ENCODE measurements at places on chromosomes 3 and 15.

GRCh38 chr3:43998836-43999727 is 242.6 kb upstream of the TOPAZ1 start:
- DNase-seq, result peak; percentile 28

- DNase-seq, result no peak
Observed at GRCh38 chr15:59236394-59236793, 29.8 kb downstream of the LDHAL6B start.

DNA sequence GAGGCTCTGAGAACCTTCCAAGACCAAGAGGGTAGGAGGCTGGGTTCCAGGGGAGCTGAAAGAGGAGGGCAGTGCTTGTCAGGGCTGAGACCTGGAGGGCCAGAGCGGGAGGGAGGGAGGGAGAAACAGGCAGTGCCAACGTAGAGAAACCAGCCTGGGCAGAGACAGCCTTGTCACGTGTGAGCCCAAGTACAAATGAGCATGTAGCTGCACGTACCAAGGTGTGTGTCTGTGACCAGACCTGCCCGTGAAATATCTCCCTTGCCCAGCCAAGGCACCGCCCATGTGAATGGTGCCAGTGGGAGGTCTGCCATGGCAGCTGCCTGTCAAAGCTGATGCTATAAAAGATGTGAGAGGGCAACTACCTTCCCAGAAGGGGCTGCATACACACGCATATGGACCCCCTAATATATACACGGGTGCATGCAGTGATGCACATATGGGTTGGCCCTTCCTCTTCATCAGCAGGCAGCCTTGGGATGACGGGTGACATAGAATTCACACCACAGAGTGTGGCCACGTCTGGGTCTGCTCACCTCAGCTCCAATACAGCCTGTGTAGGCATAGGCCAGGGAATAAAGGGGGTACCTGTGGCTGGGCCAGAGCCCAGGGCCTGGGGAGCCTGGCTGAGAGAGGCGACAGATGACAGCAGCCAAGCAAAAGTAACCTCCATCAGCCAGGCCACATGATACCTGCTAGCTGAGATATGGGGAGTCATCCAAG is 7.8 kb upstream of the CTDSPL start:
- no peak for DNase-seq

- DNase-seq, result no peak
Observed at GRCh38 chr15:78192826-78193594, 41.4 kb downstream of the ACSBG1 start.

DNA sequence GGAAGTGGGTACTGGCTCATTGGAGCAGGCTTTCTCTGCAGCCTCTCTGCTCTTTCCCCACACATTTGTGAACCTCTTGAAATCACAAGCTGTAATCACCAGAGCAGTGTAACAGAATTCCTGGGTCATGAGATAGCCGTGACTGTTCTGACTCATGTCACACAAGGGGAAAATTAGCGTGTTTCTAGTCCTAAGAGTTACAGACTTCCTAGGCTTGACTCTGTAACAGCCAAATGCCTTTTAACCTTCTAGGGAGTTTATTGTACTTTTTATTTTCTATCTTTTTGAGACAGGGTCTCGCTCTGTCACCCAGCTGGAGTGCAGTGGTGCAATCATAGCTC is 54.7 kb upstream of the TRAK1 start:
- DNase-seq, result peak; percentile 82

DNA sequence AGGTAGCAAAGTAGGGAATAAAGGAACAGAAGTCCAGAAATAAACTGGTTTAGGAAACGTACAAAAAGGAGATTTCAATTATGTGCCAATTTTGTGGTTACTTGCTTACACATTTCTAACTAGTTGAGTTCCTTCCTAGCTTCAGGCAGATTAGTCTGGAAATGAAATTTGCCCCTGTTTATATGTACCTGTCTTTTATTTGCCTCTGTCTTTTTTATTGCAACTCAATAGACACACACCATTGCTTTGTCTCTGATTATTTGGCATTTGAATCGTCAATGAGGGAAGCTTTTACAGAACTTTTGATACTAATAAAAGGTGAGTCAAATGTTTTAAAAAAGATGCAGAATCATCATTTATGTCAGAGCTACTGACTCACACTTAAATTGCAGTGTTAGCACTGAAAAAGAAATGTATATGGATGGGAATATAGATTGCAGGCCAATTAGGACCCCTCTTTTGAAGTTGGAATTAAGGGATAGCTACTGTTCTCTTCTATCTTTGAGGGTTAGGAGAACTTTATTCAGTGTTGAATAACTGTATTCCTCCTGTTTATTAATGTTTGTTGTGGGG is 60.5 kb downstream of the TRAK1 start:
- DNase-seq, result no peak

DNA sequence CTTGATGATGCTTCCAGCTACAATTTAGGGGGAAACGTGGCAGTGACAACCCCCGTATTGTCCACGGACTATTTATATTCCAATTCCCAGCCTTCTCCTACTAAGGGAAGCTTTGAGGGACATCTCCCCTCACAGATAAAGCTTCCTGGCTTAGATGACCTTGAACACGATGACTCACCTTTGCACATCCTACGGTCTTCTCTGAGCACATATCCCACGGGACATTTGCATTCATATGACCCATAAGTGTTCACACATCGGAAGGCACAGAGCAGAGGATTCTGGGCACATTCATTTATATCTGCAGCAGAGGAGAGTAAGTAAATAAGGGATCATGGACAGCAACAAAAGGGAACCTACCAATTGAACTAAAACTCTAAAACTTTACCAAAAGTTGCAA is 101.5 kb downstream of the DUT start:
- no peak for DNase-seq

DNA sequence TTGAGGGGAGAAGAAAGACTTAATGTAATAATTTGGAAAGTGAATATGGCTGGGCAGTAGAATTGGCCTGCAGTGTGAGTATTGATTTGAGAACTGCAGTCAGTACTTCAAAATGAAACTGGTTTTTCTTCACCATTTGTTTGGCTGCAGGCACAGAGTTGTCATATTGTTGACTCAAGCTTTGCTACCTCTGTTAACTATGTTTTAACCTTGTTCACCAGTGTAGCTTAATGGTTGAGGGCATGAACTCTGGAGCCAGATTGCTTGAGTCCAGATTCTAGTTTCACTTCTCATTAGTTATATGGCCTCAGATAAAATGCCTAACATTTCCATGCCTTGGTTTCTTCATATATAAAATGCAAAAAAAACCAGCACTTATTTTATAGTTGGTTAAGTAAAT is 64.1 kb downstream of the CFAP44 start:
- no peak for DNase-seq

GRCh38 chr3:31768479-31769125 is 212.5 kb downstream of the OSBPL10 start:
- DNase-seq, result peak; percentile 65

DNA sequence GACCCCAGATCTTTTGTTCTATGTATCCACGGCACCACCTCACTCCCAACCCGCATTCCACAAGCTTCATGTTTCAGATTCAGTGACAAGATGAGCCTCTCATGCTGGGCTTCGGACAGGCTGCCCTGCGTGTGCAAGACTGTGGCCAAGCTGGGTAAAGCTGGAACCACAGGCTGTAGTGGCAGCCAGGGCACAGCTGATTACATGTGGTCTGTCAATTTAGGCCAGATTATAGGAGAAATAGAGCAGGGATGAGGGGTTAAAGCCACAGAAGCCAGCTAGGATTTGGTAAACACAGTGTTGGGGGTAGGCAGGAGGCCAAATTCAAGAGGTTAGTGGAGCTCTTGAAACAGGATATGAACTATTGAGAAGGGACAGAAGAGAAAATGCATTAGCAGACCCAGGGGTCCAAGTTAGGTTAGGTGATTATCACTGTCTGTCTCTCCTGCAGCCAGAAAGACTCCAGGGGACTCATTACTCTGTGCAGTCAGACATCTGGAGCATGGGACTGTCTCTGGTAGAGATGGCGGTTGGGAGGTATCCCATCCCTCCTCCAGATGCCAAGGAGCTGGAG is 12.9 kb downstream of the SNAPC5 start:
- no peak for DNase-seq

- DNase-seq, result no peak
Observed at GRCh38 chr3:65851827-65852226, 186.9 kb downstream of the MAGI1 start.

- DNase-seq, result no peak
Observed at GRCh38 chr15:64430000-64430735, 30.2 kb upstream of the ZNF609 start.

- DNase-seq, result no peak
Observed at GRCh38 chr3:31841515-31841914, 139.5 kb downstream of the OSBPL10 start.

GRCh38 chr3:134392336-134392983 is 18.2 kb upstream of the AMOTL2 start:
- no peak for DNase-seq

GRCh38 chr15:39232512-39232911 is 348.4 kb upstream of the THBS1 start:
- DNase-seq, result no peak

DNA sequence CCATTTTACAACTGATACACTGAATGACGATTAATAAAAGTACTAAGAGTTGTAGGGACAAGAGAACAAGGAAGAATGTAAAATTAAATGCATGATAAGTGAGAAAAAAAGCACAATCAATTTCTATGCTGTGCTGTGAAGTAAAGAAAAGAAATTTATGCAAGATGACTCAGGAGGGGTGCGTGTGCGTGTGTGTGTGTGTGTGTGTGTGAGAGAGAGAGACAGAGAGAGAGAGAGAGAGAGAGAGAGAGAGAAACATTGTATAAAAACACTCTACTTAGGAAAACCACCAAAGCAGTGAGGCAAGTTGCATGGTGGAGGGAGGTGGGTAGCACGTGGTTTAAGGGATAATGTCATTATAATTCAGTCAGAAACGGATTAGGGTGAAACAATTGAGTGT is 580.8 kb upstream of the ALCAM start:
- no peak for DNase-seq

Measured in suppressor macrophage treated with lipopolysaccharide for 1 hour (primary cell).